Lung microvascular endothelial cell (primary cell): ENCODE measurements at places on chromosomes 3 and 15.

DNA sequence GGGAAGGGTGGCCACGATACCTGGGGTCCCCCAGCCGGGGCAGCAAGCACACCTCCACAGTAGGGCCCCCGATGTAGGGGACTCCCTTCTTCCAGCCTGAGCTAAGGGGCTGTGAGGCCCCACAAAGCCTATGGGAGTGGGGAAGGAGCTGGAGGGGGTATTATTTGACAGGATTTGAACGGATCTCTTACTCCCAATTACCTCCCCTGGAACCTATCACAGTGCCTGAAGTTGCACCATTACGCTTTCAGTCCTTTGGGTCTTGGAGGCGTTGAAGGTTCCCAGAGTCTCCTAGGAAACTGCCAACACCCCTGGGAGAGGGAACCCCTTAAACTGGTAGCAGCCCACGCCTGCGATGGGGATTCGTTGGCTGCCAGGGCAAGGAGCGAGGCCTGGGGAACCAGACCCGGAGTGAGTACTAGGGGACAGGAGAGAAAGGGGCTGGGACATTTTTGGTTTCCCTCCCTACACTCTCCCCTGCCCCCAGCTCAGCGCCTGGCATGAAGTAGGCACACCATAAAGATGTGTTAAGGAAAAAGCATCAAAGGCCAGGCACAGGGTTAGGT is 409 bp upstream of the LHFPL4 start:
- no peak for DNase-seq

- no peak for DNase-seq
These were observed 1.3 kb upstream of the TRIP4 start for GRCh38 chr15:64386291-64386690.

GRCh38 chr3:180617049-180617448 is 15.1 kb downstream of the TTC14 start:
- DNase-seq: peak; percentile 24

DNA sequence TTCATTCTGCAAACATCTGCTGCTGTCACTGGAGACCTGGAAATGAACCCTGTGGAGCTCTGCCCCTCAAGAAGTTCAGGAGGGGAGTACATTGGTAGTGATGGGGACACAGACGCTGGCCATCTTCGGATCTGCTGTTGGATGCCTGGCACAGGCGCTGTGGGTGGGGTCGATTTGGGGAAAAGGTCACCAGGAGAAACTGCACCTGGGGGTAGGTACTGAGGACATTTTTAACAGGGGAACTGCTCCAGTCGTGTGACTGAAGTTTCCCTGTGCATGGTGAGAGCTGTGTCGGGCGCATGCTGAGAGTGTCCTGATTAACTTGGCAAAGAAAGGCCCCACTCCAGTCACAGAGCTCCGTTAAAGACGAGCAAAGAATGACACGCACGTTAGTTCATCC is 3.4 kb downstream of the UROC1 start:
- no peak for DNase-seq

DNA sequence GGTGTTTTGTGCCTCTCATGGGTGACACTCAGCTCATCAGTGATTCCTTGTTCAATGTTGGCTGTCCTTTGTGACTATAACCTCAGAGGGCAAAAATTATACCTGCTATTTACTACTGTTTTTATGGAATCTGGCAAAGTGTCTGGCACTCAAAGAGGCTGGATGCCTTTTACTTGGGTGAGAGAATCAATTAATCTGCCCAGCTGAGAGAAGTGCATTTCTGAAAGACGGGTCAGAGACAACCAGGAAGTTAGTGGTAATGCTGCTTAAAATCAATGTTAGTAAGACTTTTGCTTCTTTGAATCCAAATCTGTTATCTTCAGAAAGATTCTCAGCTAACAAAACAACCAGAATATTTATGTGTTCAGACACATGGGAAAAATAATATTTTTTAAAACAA is 436.2 kb upstream of the SUCLG2 start:
- no peak for DNase-seq

GRCh38 chr15:89179966-89180875 is 41.2 kb downstream of the RLBP1 start:
- DNase-seq: peak; percentile 91

GRCh38 chr3:45123030-45123429 is 23.1 kb downstream of the CDCP1 start:
- no peak for DNase-seq

- DNase-seq: no peak
These were observed 227.6 kb upstream of the TBC1D5 start for GRCh38 chr3:17969985-17970568.

- DNase-seq: no peak
These were observed 46.2 kb upstream of the HERC1 start for GRCh38 chr15:63879995-63880394.

GRCh38 chr3:154111365-154111935 is 9.7 kb upstream of the ARHGEF26 start:
- DNase-seq: no peak

DNA sequence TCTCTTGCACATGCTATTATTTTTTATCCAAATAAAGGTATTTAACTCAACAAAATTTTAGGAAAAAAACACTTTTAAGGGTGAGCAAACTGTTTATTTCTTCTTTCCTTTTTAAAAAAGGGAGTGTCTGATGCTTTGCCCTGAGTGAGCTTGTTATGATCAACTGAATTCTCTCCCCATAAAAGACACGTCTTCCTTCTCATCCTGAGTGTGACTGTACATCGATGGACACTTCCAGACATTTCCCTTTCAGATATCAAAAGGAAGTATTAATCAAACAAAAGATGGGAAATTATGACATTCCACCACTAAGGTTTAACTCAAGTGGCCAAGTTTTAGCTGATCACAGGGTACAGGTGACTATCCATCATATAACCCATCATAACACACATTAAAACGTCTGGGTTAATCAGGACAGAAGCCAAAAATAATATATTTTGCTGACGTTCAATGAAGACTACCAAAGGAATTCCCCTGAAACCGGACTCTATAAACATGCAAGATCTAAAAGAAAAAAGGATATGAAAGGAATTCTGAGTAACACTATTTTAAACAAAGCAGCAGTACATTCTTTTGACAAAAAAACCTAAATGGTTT is 354.8 kb downstream of the MECOM start:
- peak; percentile 88 for DNase-seq

DNA sequence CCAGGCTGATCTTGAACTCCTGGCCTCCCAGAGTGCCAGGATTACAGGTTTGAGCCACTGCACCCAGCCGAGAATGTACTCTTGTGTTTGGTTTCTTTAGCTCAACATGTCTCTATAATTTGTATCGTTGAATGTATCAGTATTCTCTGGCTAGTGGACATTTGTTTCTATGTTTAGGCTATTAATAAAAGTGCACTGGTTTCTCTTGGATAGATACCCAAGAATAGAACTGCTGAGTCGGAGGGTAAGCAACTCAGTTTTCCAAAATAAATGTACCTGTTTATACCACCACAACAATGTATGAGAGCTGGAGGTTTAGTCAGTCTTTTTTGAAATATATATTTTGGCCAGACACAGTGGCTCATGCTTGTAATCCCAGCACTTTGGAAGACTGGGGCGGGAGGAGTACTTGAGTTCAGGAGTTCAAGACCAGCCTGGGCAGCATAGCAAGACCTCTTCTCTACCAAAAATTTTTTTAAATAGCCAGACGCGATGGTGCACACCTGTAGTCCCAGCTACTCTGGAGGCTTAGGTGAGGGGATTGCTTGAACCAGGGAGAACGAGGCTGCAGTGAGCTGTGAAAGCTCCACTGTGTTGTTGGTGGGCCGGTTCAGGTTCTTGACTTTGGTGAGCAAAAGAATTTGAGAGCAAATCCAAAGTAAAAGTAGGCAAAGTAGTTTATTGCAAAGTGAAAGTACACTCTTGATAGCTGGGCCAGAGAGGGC is 7.7 kb upstream of the IVD start:
- no peak for DNase-seq
